ENCODE measurements at places on chromosomes 11 and 22.

- no peak for DNase-seq
These were observed 15.2 kb downstream of the PAX6 start for GRCh38 chr11:31795706-31796498.

DNA sequence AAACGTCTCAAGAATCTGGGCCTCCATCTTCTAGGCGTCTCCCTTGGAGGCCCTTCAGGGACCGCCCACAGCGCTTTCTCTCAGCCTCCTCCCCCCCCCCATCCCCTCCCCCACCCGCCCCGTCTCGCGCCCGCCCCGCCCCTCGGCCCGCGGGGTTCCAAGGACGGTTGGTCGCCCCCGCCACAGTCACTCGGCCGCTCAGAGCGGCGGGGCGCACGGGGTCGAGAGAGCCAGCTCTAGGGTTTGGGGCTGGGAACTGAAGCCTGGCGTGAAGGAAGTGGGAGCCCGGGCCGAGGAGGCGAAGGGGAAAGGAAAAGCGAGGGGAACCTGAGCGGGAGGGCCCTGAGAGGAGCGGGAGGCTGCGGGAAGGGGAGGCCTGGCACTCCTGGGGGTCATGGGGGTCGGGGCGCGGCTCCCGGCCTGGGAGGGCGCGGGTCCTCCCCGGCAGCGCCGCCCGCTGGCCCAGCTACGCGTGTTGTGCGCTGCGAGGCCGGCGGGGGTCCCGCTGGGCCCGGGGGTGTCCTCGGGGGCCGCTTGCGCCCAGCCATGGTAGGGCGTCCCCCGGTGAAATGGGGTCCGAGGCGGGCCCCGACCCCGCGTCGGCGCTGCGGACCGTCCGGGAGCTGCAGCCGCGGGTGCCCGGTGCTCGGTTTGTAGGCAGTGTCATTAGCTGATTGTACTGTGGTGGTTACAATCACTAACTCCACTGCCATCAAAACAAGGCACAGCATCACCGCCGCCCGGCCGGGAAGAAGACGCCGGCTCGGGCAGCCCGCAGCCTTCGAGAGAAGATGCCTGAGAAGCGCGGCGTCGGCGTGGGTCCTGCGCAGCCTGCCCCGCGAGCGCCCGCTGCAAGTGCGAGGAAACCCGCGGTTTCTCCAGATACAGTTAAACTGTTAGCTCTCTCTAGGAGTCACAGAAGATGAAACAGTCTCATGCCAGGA, at the start of gene BTG4:
BTG4 (minus strand) TSS at position 91 of the 944 bp plus-strand sequence. CDS start 13,610 bp downstream, outside the sequence.
- DNase-seq, result peak; percentile 26

DNA sequence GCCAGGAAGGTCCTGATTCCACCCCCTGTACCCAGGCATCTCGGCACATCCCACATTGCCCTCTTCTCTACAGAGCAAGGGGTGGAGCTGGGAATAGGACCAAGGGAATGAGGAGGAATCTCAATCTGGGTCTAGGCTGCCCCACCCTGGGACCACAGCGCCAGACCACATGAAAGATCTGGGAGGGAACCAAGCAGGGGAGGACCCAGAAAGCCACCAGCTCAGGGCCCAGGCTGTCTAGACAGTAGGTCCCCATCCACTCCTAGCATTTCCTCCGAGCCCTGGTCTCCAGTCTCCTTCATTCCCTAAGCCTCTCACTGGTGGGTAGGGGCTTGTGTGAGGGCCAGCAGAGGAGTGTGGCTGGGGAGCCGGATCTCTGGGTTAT, 11.6 kb downstream of the PHLDB1 start:
- DNase-seq, result no peak

DNA sequence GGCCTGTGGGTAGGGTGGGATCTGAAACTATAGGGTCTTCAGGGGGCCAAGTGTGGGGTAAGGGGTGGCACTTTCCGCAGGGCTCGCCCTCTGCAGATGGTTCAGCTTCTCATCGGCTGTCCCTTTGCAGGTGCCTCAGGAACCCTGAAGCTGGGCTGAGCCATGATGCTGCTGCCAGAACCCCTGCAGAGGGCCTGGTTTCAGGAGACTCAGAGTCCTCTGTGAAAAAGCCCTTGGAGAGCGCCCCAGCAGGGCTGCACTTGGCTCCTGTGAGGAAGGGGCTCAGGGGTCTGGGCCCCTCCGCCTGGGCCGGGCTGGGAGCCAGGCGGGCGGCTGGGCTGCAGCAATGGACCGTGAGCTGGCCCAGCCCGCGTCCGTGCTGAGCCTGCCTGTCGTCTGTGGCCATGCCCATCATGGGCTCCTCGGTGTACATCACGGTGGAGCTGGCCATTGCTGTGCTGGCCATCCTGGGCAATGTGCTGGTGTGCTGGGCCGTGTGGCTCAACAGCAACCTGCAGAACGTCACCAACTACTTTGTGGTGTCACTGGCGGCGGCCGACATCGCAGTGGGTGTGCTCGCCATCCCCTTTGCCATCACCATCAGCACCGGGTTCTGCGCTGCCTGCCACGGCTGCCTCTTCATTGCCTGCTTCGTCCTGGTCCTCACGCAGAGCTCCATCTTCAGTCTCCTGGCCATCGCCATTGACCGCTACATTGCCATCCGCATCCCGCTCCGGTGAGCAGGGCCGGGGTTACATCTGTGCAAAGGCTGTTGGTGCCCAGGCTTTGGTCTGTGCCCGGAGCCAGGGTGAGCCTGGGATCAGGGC, 5.8 kb downstream of the ADORA2A start:
- DNase-seq, result no peak

DNA sequence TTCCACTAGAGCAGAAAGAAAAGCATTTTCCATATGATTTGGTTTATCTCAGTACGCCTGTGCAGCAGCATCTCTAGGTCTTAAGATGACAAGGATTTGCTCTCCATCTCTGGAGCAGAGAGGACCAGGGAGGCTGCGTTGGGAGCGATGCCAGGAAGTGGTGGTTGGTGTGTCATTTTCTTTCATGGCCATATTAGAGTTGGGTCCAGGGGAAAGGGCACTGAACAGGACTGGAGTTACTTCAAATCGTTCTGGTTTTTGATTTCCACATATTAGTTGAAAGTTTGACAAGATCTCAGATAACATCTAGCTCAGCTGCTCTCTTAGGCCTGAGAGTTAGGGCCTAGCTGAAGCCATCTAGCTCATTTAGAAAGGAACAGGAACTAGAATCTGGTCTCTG, 157.7 kb downstream of the ADAMTS15 start:
- DNase-seq, result no peak
